ENCODE measurements at places on chromosomes 5 and 9.

DNA sequence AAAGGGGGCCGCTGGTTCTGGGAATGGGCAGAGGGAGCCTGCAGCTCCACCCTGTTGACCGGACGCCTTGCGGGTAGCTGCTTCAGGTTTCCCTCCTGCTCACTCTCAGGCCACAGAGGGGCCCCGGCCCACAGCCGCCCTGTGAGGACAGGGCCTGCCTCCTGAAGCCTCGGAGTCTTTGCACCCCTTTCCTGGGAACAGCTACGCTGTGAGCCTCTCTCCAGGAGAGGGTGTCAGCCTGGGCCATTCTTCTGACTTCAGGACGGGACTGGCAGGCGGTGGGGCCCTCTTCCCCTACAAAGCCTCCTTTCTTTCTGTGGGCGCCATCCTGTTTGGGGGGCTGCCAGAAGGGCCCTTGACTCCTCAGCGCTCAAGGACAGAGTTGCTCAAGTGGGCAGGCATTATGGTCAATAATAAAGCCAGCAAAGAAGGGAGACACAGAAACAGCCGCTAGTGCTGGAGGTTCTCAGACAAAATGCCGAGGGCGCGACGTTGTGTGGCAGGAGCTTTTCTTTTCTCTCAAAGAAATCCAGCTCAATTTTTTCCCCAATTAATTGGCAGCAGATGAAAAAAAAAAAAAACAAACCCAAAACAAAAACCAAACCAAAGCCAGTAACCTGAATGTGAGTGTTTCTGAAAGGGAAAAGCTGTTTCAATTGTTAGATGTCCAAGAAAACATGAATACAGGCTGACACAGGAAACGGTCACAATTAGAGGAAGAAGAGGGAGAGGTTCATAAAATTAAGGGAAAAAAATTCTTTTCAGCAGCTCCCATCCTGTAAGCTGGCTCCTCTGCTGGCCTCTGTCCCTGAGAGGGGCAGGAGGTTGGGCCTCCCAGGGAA lies 12.8 kb upstream of the SLC25A51 start:
- peaks cover 7% of the 10 kb centered on the region for H3K4me1 ChIP-seq
- no peaks in the 10 kb centered on the region for H3K27me3 ChIP-seq
- peaks cover 4% of the 10 kb centered on the region for H3K36me3 ChIP-seq
- peak overlapping the region; percentile 34 for H3K27ac ChIP-seq

GRCh38 chr9:112447283-112447761 lies 39.3 kb upstream of the KIAA1958 start:
- H3K27me3 ChIP-seq = no peaks in the 10 kb centered on the region
- DNase-seq = no peak
- H3K36me3 ChIP-seq = no peaks in the 10 kb centered on the region
- H3K4me3 ChIP-seq = no peak overlapping the region
- H3K4me1 ChIP-seq = no peaks in the 10 kb centered on the region

DNA sequence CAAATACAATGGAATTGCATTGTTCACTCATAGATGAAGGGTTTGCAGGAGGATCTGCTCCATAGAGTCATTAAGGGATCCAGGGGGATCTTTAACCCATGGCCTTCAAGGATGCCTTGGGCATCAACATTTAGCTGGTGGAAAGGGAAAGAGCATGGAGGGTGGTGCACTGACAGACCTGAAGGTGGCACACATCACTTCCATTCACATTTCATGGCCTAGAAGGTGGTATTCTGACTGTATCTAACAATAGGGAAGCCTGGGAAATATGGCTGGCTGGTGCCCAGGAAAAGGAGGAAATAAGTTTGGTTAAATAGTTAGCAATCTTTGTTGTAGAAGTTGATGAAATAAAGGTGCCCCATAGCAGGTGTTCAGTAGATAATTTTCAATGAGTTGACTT lies 230.2 kb downstream of the CD180 start:
- no peak overlapping the region for H3K4me3 ChIP-seq
- DNase-seq = no peak
- no peaks in the 10 kb centered on the region for H3K4me1 ChIP-seq
- no peak overlapping the region for H3K27ac ChIP-seq

DNA sequence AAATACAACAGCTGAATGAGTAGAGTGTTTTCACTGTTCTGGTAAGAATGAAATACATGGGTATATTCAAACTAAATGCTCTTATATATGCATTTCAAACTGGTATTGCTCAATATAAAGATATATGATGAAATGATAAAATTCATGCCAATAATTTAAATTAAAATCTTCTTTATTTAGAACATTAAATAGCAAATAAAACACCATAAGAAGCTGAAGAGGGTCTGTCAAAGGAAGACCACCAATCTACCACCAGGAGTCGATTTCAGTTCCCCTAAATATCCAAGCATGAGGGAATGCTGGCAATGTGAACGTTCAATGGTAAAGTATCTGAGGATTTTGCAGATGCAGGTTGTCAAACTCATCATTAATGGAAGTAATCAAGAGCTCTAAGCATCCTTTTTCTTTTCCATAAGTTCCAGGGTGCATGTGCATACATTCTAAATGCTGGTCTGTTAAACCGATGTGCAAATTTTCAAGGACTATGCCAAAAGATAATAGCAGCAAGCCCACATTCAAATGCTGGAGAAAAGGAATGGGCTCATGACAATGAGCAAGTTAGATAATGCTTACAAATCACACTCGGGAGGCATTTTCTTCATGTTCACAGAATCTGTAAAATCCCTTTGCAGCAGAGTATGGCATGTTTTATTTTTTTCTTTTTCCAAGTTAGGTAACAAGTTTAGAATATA lies 118.8 kb upstream of the MTAP start:
- H3K27ac ChIP-seq = no peak overlapping the region
- no peak for DNase-seq
- no peaks in the 10 kb centered on the region for H3K36me3 ChIP-seq
- H3K27me3 ChIP-seq = no peaks in the 10 kb centered on the region
- no peak overlapping the region for H3K4me3 ChIP-seq
- H3K4me1 ChIP-seq = no peaks in the 10 kb centered on the region

GRCh38 chr9:137606734-137607138 lies 1.2 kb downstream of the ARRDC1 start:
- H3K36me3 ChIP-seq = no peaks in the 10 kb centered on the region
- DNase-seq = no peak
- no peak overlapping the region for H3K27ac ChIP-seq
- no peaks in the 10 kb centered on the region for H3K27me3 ChIP-seq

DNA sequence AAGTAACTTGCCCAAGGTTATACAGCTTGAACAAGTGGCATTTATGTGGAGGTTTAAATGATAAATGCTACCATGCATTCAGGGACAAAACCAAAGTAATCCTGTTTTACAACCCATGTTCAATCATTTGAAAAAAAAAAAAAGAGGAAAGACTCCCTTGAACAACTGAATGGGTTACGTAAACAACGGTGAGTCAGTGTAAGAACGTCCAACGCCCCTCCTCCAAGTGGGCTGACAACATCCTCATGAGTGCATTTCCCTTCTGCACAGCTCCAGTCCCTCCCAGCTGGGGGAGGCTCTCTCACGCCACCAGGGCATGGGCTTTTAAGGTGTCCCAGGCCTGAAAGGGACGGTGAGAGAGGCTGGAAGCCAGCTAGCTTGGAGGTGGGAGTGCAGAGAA lies 90.0 kb downstream of the PRRT1B start:
- H3K27me3 ChIP-seq = no peaks in the 10 kb centered on the region
- H3K4me1 ChIP-seq = peaks cover 11% of the 10 kb centered on the region
- peak; percentile 89 for DNase-seq
- peaks cover 8% of the 10 kb centered on the region for H3K36me3 ChIP-seq
- H3K4me3 ChIP-seq = no peak overlapping the region

Data from kidney (tissue), 22 donors.